ENCODE measurements at places on chromosomes 2 and 18.

DNA sequence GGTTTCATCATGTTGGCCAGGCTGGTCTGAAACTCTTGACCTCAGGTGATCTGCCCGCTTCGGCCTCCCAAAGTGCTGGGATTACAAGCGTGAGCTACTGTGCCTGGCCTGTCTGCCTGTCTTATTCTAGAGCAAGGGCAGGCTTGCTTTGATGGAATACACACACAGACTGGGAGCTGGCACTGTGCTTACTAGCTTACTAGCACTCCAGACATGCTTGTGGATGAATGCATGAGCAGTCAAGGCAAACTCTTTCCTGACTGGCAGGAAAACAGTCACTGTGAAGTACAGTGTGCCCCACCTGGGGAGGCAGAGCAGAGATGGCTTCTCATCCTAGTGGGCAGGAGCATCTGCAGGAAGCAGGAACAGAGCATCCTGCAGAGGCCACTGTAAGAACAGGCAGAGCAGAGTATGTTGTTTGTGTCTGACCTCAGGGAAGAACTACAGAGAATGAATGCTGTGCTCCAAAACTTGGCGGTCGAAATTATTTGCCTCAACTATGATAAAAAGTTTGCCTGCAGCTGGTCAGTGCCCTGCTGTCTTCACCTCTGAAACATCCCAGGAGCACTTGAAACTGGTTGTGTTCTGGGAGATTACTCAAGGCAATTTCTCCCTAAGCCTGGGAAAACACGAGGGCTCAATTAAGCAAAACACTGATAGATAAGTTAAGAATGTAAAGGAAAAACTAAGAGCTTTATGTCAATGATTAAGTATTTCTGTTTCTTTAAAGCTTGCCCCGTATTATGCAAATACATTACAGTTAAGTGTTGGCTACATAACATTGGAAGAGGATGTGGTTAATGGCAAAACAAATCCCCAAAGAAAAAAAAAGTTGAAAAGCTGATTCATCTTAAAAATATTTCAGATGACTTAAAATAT lies 102.4 kb downstream of the VAPA start:
- no peak for DNase-seq

DNA sequence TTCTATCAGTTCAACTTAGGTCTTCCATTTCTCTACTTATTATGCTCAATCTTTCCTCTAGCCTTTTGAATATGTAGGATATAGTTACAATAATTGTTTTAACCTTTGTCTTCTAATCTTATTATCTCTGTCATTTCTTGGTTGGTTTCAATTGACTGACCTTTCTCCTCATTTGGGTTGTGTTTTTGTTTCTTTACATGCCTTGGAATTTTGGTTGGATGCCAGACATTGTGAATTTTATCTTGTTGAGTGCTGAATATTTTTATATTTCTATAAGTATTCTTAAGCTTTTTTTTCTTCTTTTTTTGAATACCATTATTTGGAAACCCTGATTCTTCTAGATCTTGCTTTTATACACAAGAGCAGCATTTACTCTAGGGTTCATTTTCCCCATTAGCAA lies 30.7 kb upstream of the TMEM247 start:
- DNase-seq, result no peak

DNA sequence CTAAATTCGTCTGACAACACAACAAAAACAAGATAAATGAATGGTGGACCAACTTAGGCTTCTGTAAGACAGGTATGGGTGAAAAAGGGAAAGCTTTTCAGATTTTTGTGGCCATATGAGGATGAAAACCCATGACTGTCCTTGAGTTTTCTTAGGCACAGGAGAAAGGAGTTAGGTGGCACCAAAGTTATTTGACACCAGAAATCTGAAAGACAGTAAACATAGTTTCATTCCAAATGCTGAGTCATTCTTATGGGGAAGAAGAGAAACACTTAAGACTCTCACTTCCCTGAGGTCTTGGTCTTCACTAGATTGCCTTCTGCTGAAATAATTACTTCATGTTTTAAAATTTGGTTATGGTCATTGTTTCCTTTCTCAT lies 5.2 kb upstream of the GPD2 start:
- DNase-seq, result no peak

DNA sequence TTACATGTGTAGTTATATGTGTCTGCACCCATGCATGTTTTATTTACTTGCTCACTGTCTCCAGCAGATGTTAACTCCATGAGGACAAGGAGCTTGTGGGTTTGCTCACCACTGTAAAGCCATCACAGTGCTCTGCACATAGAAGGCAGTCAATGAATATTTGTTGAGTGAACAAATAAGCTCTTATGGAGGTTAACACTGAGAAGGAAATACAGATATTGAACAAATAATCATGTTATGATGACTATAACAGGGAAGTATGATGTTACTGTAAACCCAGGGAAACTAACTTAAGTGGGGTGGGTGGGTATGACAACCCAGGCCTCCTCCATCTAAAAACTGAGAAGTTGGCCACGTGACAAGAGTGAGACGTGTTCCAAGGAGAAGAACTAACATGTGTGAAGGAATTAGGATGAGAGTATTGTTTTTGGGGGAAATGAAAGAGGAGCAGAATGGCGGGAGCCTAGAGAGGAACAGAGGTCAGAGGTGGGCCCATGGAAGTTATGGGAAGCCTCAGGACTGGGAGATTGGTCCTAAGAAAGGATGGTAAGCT lies 6.0 kb upstream of the FAM117B start:
- no peak for DNase-seq

DNA sequence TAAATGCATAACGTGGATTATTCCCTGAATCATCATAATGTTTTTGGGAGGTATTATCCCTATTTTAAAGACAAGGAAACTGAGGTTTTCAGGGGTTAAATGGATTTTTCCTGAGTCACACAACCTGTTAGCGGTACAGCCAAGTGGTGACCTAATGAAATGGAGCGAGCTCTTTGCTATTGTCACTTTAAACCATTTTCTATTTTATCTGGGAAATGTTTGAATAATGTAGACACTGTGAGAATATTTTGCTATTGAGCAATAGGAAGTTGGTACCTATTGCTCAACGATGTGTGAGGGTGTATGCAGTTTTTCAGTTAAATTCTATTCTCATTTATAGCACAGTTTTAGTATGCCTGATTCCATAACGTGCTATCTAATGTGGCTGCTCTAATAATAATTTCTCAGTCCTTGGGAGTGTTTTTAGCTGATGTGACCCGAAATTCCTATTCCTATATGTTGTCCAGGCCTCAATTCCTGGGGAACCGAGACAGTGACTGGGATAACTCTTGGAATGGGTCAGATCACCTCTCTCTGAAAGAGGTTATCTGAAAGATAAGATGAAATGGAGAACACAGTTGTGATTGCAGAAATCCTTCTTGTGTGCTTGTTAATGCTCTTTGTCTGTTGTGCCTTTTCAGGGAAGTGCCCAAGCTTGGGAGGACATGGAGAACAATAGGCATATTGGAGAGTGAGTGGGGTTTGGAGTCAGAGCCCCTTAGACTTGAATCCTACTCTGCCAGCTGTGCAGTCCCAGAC lies 38.4 kb downstream of the ABCB11 start:
- DNase-seq, result no peak

DNA sequence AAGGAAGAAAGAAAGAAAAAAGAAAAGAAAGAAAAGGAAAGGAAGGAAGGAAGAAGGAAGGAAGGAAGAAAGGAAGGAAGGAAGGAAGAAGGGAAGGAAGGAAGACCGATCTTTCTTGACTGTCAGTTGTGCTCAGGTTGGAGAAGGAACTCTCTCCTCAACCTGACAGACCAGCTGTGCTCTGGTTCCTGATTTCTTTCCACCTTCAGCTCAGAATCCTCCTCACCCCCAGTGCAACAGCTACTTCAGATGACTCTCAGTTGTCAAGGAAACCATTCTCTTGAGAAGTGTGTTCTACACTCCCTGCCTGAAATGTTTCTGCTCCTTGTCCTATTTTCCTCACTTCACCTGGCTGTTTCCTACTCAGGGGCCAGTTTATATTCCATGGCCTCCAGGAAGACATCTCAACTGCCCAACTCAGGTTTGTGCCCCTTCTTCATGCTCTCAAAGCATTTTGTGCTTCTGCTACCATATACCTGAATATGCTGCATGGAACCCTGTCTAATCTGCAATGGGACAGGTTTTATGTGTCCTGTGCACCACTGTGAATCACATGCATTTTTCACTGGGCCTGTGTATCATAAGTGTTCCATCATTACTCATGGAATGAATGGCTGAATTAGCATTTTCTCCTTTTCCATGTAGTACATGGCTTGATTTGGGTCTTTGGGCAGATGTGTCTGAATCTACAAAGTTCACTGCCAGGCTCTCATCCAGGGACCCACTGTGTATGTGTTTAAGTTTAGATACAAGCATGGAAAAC lies 32.8 kb upstream of the DOCK10 start:
- DNase-seq, result no peak

- no peak for DNase-seq
Measured at GRCh38 chr2:159035790-159036411, 67.5 kb downstream of the TANC1 start.

- no peak for DNase-seq
Measured at GRCh38 chr18:5630057-5630899, 86.5 kb upstream of the EPB41L3 start.

GRCh38 chr2:114007436-114007835 lies 117.5 kb downstream of the ACTR3 start:
- DNase-seq, result no peak
